ENCODE measurements at places on chromosomes 5 and 9.

DNA sequence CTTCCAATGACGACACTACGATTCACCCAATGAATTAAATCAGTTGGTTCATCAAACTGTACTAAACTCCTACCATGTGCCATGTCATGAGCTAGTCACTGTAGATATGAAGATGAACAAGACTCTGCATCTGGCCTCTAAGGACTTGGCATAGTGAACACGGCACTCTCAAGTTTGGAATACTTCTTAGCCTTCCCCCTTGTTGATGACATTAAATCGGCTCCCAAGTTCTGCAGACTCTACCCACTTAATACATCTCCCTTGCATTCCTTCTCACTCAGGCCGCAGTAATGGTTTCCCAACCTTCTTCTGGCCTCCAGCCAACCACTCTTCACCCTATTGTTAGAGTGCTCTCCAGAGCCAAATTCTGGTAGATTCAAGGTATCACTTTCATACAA lies 184.7 kb downstream of the MAPKAP1 start:
- peak overlapping the region; percentile 80 for H3K27ac ChIP-seq
- DNase-seq = peak; percentile 16
- H3K36me3 ChIP-seq = peaks cover 3% of the 10 kb centered on the region
- no peaks in the 10 kb centered on the region for H3K27me3 ChIP-seq

- peaks cover 4% of the 10 kb centered on the region for H3K4me1 ChIP-seq
- H3K36me3 ChIP-seq = peaks cover 6% of the 10 kb centered on the region
- no peak for DNase-seq
- H3K27ac ChIP-seq = no peak overlapping the region
These were observed 40.9 kb downstream of the PSIP1 start for GRCh38 chr9:15469862-15470261.

DNA sequence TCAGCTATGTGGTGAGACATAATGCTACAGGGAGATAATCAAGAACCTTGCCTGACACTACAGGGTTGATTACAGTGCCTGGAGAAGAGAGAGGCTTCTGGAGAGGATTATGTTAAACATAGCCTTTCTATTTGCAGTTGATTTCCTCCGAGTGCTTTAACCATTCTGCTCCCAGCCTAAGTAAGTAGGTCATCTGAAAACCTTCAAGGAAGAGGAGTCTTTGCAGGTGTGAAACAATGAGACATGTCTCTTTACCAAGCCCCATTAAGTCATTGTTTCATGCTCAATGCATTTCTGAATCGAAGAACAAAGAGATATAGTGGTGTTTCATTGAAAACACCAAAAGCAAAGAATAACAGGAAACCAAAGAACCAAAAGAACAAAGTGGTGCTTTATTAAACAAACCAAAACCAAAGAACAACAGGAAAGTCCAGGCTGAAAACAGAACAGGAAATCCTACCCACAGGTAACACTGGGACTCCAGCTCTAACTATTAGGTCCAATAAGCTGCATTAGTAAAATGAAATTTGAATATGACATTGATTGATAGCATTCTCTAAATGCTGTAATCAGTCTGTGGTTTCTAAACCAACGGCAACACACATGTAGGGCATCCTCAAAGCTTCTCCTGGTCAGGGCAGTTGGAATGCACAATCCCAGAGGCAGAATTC lies 113.3 kb upstream of the SPATA31D4 start:
- peak overlapping the region; percentile 55 for H3K27ac ChIP-seq
- H3K27me3 ChIP-seq = no peaks in the 10 kb centered on the region
- no peak overlapping the region for H3K4me3 ChIP-seq
- peak; percentile 61 for DNase-seq

DNA sequence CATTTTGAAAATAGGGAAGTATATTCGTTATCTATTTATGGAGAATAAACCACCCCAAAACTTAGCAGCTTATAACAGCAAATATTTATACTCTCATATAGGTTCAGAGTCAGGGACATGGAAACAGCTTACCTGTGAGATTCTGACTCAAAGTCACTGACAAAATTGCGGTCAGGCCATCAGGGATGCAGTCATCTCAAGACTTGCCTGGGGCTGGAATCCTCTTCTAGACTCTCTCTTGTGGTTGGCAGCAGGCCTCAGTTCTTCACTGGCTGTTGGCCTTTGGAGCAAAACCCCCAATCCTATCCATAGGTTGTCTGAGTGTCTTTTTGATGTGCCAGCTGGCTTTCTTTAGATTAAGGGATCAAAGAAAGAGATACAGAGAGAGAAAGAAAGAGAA lies 275.6 kb downstream of the SEC61B start:
- no peaks in the 10 kb centered on the region for H3K36me3 ChIP-seq
- H3K27me3 ChIP-seq = no peaks in the 10 kb centered on the region
- no peak overlapping the region for H3K27ac ChIP-seq
- no peaks in the 10 kb centered on the region for H3K4me1 ChIP-seq
- no peak for DNase-seq
- H3K4me3 ChIP-seq = no peak overlapping the region
